Effector memory CD4-positive, alpha-beta T cell (primary cell): ENCODE measurements at places on chromosomes 2 and 18.

GRCh38 chr18:25171334-25171733 is 180.6 kb downstream of the ZNF521 start:
- DNase-seq: no peak

DNA sequence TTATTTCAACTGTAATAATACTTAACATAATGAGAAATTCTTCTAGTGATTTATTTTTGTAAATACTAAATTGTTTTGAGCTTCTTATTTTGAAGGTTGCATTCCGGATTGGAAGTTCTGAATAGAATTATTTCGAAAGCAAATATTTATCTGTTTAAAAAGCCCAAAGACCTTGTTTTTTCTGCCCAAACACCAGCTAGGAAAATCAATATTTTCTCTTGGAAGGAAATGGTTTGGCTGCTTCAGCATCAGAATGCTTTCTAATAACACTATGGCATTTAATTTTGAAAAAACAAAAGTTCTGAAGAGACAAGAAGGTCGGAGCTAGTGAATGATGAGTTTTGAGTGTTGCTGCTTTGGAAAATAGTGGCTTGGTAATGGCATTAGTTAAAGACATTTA is 303.9 kb upstream of the KCNJ3 start:
- DNase-seq: no peak

- DNase-seq: no peak
Measured at GRCh38 chr2:212428681-212429478, 109.7 kb downstream of the ERBB4 start.

DNA sequence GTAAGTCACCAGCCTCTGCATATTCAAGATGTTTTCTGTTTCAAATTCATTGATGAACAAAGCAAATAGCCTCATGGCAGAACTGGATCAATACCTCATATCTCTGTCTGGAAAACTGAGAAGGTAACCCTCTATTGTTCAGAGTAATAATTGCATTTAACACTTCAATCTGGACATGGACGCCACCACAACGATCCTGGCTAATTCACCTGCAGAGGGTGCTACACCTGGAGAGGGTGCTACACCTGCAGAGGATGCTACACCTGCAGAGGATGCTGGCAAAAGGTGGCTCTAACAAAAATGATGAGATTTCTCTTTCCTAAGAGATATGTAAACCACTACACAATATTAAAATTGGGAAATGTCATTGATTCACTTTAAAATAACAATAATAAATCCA is 183.1 kb upstream of the HNRNPA3 start:
- DNase-seq: no peak

GRCh38 chr2:137190411-137191195 is 425.3 kb downstream of the THSD7B start:
- no peak for DNase-seq

- no peak for DNase-seq
Measured at GRCh38 chr2:121475811-121476571, 54.7 kb upstream of the RNU4ATAC start.

GRCh38 chr2:14722904-14723570 is 90.5 kb downstream of the LRATD1 start:
- DNase-seq: no peak

DNA sequence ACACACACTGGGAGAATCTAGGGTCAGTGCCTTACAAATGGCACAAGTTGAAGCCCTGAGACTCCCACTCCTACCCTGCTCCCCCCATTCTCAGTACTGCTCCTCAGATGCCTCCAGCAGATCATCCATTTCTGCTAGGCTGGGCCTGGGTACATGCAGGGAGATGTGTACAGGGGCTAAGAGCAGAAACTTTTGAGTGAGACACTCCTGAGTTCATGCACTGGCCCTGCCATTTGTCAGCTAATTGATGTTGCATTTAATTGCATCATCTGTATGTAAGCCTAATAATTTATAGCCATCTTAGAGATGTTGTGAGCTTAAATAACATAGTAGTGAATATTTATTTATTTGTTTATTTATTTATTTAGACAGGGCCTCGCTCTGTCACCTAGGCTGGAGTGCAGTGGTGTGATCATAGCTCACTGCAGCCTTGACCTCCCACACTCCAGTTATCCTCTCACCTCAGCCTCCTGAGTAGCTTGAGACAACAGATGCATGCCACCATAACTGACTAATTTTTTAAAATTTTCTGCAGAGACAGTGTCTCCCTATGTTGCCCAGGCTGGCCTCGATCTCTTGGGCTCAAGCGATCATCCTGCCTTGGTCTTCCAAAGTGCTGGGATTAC is 4.8 kb upstream of the CASP8 start:
- DNase-seq: no peak

DNA sequence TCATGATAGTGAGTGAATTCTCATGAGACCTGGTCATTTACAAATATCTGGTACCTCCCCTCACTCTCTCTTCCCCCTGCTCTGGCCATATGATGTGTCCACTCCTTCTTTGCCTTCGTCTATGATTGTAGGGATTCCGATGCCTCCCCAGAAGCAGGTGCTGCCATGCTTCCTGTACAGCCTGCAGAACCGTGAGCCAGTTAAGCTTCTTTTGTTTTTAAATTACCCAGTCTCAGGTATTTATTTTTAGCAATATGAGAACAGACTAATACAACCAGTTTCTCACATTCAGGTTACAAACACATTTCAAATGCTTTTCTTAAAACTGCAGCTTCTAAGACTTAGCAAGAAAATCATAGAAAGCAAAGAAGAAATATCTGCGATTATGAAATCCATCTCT is 321.2 kb upstream of the CDH7 start:
- DNase-seq: no peak

- DNase-seq: no peak
Measured at GRCh38 chr2:235043762-235044500, 92.1 kb downstream of the SH3BP4 start.

- DNase-seq: no peak
Measured at GRCh38 chr2:99492721-99493120, 2.9 kb upstream of the REV1 start.

DNA sequence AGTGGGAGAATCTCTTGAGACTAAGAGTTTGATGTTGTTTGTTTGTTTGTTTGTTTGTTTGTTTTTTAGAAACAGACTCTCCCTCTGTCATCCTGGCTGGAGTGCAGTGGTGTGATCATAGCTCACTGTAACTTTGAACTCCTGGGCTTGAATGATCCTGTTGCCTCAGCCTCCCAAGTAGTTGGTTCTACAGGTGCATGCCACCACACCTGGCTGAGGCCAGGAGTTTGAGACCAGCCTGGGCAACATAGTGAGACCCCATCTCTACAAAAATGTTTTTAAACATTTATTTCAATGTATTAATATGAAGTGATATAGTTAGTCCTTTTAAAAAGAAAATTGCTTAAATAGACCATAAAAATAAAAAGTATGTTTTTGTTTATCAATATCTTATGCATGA is 35.6 kb downstream of the MAP3K19 start:
- no peak for DNase-seq

DNA sequence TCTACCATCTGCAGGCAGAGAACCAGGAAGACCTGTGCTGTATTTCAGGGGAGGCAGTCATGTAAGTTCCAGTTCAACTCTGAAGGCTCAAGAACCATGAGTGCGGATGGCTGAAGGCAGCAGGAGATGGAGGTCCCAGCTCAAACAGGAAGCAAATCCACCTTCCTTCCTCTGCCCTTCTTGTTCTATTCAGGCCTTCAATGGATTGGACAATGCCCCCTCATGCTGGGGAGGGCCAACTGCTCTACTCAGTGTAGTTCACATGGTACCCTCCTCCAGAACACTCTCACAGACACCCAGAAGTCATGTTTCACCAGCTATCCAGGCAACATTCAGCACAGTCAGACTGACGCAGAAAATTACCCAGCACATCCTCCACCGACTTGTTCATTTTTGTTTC is 39.1 kb upstream of the RAB31 start:
- DNase-seq: no peak

GRCh38 chr18:9825571-9826073 is 60.2 kb upstream of the TXNDC2 start:
- no peak for DNase-seq

DNA sequence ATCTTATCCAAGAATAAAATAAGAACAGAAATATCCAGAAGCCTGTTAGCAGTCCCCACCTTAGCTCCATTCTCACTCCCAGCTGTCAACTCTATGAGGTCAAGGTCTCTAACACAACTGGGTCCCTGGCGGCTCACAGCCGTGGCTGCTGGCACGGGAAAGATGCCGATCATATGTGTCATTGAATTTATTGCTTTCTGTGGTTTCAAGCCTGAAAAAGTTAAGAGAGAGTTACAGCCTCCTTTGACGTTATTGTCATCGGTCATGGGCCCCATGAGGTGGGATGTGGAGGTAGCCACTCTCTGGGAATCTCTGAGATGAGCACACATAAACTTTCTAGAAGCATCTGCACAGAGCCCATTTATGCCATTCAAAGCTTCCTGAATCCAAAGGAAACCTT is 28.7 kb upstream of the CABLES1 start:
- no peak for DNase-seq

DNA sequence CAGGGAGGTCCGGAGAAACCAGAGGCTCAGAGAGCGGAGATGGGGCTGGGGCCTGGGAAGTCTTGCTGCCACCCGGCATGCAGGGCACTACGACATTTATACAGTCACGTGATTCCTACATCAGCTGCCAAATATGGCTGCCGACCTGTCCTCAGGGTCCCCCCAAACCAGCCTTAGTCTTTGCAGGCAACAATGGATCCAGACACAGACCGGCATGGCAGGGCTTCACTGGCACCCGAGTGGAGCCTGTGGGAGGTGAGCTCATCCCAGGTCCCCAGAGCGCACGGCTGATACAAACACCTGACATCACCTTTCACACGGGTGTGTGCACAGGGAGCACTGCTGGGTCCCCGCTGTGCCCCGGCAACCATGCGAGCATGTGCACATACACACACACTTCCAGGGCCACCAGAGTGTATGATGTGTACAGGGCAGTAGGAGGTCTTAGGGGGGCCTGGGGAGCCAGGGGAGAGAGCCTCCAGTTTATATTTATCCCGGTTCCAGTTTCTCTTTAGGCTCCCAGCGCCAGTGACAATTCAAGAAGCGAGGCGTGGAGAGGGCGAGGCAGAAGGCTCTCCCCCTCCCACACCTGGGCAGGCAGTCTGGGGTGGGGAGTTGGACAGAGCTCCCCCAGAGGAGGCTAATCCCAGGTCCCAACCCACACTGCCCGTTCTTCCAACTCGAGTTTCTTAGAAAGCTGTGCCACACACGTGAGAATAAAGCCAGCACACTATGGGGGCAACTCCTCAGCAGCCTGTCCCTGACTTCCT is 2.7 kb downstream of the SEMA4C start:
- DNase-seq: no peak

DNA sequence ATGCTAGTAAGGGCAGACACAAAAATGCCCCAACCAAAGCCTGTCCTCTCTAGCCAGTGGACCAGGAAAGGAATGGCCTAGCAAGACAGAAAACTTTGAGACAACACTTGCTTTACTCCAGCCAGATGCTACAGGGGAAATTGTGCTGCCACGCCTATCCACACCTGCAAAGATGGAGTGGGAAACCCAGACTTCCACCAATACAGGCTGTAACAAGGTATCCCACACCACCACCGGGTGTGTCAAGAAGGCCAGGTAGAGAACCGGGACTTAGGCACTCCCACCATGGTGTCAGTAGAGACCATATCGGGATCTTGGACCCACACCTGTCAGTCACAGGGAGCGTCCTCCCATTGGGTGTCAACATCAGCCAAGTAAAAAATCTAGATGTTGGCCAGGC is 16.2 kb upstream of the ESPNL start:
- DNase-seq: no peak

DNA sequence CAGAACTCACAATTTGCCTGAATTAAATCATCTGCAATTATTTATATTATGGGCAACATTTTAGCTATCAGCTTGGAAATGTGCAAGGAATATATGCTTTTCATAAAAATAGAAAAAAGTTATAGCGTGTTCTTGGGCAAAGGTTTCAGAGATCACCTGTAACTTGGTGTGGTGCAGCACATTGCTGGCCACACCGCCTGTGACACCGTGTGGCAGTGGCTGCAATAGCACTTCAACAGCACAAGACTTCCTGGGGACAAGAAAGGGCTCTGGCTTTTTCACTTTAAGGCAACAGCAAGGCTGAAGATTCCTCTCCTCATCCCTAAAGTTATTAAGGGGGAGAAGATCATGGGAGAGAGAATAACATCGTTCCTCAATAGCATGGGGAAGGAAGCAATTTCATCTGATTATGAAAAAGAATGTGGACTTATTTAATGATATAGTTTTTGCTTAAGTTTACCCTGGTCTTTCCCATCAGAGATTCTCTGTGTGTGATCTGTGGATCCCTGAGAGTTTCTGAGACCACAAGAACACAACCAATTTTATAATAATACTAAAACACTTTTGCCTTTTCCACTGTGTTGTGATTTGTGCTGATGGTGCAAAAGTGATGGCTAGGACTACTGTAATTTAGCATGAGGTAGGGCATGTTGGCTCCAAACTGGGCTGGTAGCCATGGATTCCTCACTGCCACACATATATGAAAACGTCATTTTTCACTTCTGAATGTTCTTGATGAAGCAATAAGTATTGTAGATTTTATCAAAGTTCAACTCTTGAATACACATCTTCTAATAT is 15.0 kb upstream of the SERPINB3 start:
- no peak for DNase-seq
